ENCODE measurements at places on chromosomes 5 and 9. TPM values are rescaled to one million over a fixed set of nuclear protein-coding genes. Genes with fewer than 3 reads are reported as not detected.

- no peaks in the 10 kb centered on the region for H3K36me3 ChIP-seq
- H3K27ac ChIP-seq = no peak overlapping the region
Measured at GRCh38 chr9:18798508-18799290, 234.3 kb downstream of the SAXO1 start.

DNA sequence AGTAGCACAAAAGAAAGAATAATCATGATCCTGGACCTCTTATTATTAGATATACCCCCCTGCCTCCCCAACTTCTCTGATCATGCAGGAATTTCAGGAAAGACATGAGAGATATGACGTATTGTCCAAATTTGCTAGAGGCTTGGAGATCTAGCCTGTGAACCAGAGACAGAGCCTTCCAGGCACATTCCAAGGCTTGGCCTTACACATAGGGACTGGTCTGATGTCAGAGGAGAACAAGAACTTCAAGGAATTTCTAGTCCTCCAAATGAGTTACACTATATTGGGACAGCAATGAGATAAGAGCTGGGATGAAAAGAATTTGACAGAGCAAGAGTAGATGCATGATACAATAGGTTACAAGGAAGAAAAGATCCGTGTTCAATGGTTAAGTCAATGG lies 67.0 kb downstream of the MCTP1 start:
- H3K27me3 ChIP-seq = no peaks in the 10 kb centered on the region
- H3K4me1 ChIP-seq = no peaks in the 10 kb centered on the region

GRCh38 chr9:69964446-69964845 lies 79.2 kb upstream of the MAMDC2 start:
- no peaks in the 10 kb centered on the region for H3K36me3 ChIP-seq
- no peak overlapping the region for H3K27ac ChIP-seq
- peaks cover 14% of the 10 kb centered on the region for H3K27me3 ChIP-seq
- H3K4me3 ChIP-seq = no peak overlapping the region

DNA sequence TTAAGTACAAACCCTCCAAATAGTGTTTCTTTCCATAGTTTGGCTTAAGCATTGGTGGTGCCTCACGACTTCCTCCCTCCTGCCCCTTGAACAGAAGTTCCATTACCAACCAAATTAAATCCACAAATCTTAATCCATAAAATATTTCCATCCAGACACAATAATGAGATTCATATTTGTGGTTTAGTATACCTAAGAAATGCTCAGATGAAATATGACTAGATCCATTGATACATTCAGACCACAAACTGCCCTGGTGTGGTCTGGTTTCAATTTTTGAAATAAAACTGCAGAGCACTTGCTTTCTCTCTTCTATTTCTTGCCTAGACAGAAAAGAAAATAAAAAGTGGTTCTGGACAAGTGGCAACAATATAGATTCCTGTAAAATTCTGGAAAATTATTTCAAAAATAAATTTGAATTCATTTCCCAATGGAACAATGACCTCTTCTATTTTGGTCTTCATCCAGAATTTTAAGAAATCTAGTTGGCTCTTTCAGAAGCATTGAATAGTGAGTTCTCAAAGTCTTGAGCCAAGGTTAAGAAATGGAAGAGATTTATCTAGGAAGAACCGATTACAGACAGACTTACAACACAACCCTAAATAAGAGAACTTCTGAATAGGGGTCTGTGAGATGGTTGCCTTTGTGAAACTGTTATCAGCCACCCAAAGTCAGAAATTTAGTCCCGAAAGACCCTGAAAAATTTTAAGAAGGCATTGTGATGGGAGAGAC lies 14.0 kb downstream of the TNC start:
- no peak for DNase-seq
- H3K27ac ChIP-seq = no peak overlapping the region
- peaks cover 29% of the 10 kb centered on the region for H3K27me3 ChIP-seq
- H3K4me3 ChIP-seq = no peak overlapping the region

DNA sequence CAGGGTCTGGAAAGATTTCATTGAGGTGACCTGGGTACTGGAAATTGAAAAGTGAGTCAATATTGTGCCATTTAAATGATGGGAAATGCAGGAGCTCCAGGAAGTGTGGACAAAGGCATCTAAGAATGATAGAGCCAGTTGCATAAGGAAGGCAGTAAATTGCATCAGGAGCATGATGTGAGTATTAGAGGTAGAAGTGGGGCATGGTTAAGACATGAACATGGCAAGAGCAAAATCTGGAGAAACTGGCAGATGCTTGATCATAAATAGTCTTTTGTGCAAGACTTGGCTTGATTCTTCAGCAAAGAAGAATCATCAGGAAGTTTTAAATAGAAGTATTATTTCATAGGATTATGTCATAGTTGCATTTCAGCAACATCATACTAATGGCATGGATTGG lies 157.4 kb upstream of the PUM3 start:
- H3K27ac ChIP-seq = no peak overlapping the region
- no peaks in the 10 kb centered on the region for H3K36me3 ChIP-seq
- peaks cover 1% of the 10 kb centered on the region for H3K27me3 ChIP-seq

DNA sequence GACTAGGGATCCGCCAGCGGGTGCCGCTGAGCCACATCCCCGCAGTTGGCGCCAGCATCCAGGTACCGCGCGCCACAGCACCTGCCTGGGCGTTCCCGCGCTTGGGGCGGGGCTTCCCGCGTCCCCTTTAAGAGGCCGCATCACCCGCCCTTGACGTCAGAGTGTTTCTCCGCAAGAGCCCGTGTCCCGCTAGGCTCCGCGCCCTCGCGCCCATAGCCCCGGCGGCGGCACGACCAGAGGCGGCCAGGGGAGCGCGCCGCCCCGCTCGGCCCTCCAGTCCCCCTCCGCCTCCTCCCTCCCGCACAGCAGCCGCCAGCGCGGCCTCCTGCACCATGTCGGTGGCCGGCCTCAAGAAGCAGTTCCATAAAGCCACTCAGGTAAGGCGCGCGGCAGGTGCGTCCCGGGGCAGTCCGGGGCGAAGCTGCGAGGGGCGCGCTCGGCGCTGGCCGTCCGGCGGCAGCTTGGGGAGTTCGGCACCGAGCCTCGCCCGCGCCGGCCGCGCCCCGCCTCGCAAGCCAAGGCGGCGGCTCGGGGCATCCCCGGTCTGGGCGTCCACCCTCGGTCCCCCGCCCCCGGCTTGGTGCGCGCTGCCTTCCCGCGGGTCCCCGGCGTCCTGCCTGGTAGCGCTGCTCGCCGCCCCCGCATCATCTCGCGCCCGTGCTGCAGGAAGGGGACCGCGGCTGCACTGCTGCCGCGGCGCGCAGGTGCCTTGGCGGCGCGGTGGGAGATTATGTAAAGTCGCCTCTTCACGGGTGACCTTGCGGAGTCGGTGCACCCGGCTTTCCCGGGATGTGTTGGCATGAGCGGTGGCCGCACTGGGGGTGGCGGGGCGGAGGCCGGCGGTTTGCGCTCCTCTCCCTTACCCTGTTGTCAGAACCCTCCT lies at the start of gene SH3GL2:
Gene SH3GL2 (plus strand): TSS at position 156 of the 883 bp plus-strand sequence.
- peak; percentile 55 for DNase-seq
- no peaks in the 10 kb centered on the region for H3K36me3 ChIP-seq
- H3K27me3 ChIP-seq = peaks cover 27% of the 10 kb centered on the region
- no peaks in the 10 kb centered on the region for H3K4me1 ChIP-seq
- no peak within 1 kb of the TSS for H3K27ac ChIP-seq

DNA sequence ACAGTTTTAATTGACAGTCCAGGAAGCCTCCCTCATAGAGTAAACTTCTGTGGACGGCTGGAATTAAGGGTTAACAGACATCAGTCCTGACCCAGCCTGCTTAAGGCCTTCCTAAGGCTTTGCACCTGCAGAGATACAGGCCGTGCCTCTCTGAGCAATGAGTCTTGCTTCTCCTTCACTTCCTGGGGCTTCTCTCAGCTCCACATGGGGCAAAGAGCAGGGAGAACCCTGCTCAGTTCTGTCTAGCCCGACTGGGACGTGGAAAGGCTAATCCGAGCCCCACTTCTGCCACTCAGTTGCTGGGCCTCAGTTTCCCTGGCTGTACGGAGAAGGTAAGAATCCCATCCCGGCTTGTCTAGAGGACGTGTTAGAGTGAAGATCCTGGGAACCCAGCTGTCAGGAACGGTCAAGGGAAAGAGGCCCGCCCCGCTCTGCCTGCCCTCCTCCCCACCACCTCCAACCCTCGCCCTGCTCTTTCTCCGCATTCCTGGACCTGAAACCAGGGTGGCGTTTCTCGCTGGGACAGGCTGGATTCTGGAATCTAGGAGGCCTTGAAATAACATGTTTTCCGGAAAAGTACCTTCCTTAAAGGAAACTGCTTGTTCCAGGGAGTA lies 6.5 kb downstream of the SPAAR start:
- H3K27ac ChIP-seq = no peak overlapping the region
- DNase-seq = no peak
- H3K27me3 ChIP-seq = no peaks in the 10 kb centered on the region

DNA sequence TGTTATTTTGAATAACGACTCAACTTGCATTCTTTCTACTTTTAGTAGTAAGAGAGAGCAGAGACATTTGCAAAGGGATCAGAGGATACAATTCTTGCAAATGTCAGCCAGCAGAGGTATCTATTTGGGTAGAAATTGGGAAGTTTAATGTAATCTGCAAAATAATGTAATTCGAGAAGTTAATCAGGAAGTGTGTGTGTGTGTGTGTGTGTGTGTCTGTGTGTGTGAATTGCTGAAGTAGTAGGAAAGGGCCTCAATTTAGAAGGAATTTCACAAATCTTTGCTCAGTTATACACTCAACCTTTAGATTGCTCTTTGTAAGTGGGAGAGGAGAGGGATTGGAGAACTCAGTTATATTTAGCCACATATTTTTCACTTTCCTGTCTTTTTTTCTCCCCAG lies 11.0 kb upstream of the IFNA1 start:
- H3K4me3 ChIP-seq = no peak overlapping the region
- DNase-seq = no peak
- H3K4me1 ChIP-seq = no peaks in the 10 kb centered on the region
- peaks cover 69% of the 10 kb centered on the region for H3K27me3 ChIP-seq
- no peaks in the 10 kb centered on the region for H3K36me3 ChIP-seq

DNA sequence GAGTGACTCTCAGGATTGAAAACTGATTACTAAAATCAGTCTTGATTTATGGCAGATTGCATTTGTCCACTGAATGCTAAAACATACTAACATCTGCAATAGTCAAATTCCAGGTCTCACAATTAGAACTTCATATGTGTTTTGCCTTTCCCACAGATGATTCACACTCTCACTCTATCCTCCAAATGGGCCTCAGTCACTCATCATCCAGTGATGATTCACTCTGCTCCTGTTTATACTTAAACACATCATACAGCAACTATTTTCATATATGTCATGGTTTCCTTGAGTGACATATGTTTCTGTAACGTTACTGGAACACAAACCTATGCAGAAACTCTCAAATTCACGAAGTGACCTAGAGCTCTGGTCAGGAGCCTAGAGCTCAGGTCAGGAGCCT lies 512.9 kb downstream of the HINT1 start:
- H3K4me1 ChIP-seq = no peaks in the 10 kb centered on the region
- H3K27ac ChIP-seq = no peak overlapping the region
- H3K36me3 ChIP-seq = no peaks in the 10 kb centered on the region

DNA sequence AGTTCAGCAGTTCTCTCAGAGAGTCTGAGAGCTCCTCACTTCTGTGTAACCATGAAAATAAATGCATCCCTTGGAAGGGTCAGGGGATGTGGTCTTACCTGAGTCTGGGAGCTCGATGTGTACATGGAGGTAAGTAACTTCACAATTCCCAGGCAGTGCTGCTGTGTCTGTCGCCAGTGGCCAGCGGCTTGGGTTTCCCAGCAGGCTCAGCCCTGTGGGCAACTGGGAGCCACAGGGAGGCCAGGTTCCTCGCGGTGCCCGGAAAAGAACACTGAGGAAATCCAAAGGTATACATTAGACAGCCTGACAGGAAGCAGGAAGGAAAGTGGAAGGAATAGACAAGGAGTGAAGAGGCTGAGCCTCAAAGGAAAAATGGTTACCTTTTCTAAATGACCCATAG lies 62.2 kb downstream of the OSTF1 start:
- peaks cover 64% of the 10 kb centered on the region for H3K4me1 ChIP-seq
- no peaks in the 10 kb centered on the region for H3K27me3 ChIP-seq

DNA sequence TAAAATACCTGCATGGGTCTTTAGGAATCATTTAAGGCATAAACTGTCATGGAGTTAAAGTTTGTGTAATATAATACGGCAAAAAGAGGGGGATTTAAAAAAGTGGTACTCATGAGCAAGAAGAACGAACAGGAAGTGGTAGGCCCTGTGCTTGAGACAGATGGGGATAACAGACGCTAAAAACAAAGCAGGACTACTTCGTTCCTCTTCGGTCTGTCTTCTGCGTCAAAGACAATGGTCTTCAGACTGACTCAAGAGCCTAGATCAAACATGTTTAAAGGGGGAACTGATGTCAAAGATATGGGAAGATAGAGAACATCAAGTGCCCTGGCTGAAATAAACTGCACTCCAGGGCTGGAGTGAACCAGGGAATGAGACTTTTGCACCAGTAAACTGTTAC lies 59.8 kb upstream of the RFX3 start:
- no peaks in the 10 kb centered on the region for H3K27me3 ChIP-seq
- H3K4me3 ChIP-seq = no peak overlapping the region
- no peaks in the 10 kb centered on the region for H3K4me1 ChIP-seq
- no peak overlapping the region for H3K27ac ChIP-seq
- peaks cover 6% of the 10 kb centered on the region for H3K36me3 ChIP-seq

DNA sequence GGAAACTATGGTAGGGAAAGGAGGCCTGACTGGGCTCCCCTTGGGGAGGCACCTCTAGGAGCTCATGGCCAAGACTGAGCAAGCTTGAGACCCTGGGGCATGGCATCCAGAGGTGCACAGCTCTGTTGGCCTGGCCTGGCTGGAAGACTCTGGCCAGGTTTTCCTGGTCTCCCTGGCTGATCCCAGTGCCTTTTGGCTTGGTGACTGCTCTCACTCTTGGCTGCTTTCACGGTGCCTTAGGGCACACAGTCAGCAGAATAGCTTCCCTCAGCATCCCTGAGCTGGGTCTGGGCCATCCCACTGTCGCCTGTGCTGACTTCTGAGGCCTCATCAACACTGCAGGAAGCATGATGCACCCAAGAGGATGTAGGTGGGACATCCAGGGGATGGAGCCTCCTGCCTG lies 13.4 kb upstream of the DELE1 start:
- no peak for DNase-seq
- no peak overlapping the region for H3K27ac ChIP-seq

DNA sequence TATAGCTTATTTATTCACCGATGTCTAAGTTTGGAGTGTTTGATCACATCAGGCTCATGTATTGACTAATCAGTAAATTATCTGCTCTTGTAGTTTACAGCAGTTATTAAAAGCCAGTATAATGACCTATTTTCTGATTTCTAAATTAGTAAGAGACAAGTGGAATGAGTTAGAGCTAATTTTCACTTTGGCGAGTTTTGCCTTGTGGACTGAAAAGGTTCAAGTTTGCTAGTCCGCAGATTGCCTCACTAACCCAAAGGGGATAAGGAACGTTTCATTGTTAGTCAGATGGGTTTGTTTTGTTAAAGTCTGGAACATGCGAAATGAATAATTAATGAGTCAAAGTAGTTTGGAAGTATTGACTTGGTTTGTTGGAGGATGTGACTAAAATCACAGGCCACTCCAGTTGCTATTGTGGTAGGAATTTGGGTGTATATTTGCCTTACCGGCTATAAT lies 40.1 kb downstream of the SMARCA2 start:
- H3K4me1 ChIP-seq = peaks cover 29% of the 10 kb centered on the region
- H3K4me3 ChIP-seq = no peak overlapping the region
- peaks cover 45% of the 10 kb centered on the region for H3K36me3 ChIP-seq
- no peak for DNase-seq
- no peak overlapping the region for H3K27ac ChIP-seq

Gene INSL6
- not detected for total RNA-seq

Gene LECT2
- total RNA-seq = not detected

Gene IFNB1
- total RNA-seq = not detected
